Trophoblast cell (in vitro differentiated cells and primary cell): ENCODE measurements at places on chromosomes 7 and 10.

DNA sequence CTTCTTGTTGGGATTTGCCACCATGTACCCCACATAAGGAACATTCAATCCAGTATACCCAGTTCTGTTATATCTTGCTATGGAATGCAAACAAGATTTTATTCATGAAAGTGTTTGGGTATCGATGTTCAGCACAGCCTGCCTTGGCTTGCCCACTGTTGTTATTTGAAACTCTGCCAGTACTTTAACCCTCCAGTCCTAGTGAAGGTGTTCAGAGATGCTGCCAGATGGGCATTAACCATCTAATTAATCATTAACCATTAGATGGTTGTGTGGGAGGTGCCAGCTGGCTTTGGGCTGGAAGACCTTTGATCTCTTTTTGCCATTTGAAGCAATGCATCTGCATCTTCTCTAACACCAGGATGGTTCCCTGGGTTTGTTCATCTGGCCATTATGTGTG is 363.0 kb downstream of the SH2D4B start:
- no peak for DNase-seq

GRCh38 chr10:1873661-1874315 is 136.5 kb upstream of the ADARB2 start:
- no peak for DNase-seq

GRCh38 chr7:42686594-42687156 is 225.2 kb downstream of the C7orf25 start:
- DNase-seq, result no peak

GRCh38 chr7:46764100-46764936 is 817.6 kb downstream of the TNS3 start:
- DNase-seq, result no peak

DNA sequence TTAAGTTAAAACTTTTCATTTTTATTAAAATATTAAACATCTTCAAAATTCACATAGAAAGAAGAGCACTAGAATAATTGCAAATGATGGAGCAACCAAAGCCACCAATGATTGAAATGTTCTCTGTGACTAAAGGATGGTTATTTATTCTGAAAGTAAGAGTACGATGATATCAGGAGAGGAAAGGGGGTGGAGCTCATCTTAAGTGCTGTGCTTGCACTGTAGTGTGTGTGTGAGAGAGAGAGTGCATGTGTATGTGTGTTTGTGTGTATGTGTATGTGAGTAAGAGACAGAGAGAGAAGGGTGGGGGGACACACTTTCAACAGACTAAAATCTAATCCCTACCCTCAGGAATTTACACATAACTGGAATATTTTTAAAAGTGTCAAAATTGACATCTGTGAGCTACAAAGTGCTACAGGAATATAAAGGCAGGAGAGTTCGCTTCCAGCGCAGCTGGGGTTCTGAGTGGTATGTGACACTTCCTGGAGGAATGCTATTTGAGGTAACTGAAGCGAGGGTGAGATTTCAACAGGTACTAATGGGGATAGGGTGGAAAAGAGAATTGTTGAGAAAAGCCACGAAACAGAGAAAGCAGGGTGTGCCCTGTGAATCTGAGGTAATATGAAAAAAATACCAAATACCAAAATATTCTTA is 57.2 kb upstream of the SMNDC1 start:
- DNase-seq, result no peak

DNA sequence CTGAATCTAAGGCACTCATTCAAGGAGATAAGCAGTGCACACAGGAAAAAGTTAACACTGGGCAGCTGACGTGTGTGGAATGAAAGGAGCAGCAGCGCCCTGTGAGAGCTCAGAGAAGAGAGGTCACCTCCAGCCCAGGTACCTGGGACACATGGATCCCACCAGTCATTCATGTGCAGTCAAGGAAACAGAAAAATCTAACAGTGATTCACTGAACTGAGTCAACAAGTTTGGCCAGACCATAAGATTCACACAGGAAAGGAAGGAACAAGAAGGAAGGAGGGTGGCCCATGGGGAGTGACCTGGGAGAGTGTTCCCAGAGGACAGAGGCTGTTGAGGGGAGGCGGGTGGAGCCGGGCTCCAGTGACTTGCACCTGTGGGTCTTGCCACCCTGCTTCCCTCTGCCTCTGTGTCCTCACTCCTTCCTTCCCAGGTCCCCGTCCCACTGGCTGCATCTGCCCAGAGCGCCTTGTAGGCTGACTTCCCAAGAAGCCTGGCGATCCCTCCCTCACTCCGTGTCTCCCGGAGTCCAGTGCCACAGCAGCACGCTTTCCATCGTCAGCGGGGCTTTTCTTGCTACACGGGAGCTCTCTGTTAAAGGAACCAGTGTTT is 27.7 kb downstream of the RNF32 start:
- DNase-seq, result no peak

DNA sequence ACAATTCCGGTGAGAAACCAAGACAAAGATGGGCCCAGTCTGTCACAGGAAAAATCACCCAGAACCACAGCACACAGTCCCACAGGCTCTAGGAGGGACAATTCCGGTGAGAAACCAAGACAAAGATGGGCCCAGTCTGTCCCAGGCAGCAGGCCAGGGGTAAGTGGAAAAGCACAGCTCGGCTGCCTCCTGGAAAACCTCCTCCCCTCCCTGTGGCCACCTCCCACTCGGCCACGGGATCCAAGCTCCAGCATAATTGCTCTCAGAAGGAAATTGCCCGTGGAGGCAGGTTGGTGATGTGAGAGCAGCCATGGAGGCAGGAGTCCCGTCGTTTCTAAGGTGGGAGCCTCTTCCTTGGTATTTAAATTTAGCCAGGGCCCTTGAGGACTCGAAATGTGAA is 95.7 kb downstream of the PLXNA4 start:
- no peak for DNase-seq

GRCh38 chr10:47379901-47380300 is 4.2 kb downstream of the ZNF488 start:
- no peak for DNase-seq

- no peak for DNase-seq
Observed at GRCh38 chr7:130566168-130566897, 74.4 kb downstream of the MEST start.
